Gastrocnemius medialis (tissue), 4 donors: ENCODE measurements at places on chromosomes 3 and 15. TPM values are rescaled to one million over a fixed set of nuclear protein-coding genes. Genes with fewer than 3 reads are reported as not detected.

- peak; percentile 49 for DNase-seq
Measured at GRCh38 chr15:70327856-70328678, 230.3 kb upstream of the TLE3 start.

GRCh38 chr3:13543253-13543652 lies 5.7 kb upstream of the FBLN2 start:
- DNase-seq: peak; percentile 81

- no peak for DNase-seq
Measured at GRCh38 chr3:13074006-13074375, 762 bp upstream of the IQSEC1 start.

- no peak for DNase-seq
Measured at GRCh38 chr3:103218146-103218545, 783.3 kb downstream of the ZPLD1 start.

- no peak for DNase-seq
Measured at GRCh38 chr3:63946753-63947152, 34.6 kb upstream of the SCAANT1 start.

DNA sequence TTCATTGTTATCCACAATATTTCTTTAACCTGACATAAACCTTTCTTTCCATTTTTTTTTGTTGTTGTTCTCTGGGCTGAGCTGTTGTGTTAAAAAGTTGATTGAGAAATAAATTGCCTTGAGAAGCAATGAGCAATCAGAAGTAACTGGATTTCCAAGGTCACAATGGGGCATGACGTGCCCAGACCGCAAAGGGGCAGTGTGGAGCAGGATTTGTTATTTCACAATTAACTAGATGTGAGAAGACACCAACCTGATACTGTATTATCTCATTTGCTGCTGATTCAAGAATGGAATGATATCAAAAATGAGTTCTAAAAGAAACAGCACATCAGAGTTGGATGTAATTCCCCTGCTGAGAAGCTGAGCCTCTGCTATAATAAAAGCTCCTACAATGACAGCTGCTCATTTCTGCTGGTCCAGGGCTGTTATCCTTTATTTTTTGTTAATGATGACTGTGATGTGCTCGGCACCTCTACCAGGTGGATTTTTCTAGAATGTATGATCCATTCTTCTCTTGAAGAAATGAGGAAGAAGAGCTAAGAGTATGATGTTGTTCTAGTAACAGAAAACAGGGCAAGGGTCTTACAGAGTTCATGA lies 28.1 kb downstream of the CPNE4 start:
- no peak for DNase-seq

- no peak for DNase-seq
Measured at GRCh38 chr15:67813104-67813634, 12.1 kb upstream of the SKOR1 start.

DNA sequence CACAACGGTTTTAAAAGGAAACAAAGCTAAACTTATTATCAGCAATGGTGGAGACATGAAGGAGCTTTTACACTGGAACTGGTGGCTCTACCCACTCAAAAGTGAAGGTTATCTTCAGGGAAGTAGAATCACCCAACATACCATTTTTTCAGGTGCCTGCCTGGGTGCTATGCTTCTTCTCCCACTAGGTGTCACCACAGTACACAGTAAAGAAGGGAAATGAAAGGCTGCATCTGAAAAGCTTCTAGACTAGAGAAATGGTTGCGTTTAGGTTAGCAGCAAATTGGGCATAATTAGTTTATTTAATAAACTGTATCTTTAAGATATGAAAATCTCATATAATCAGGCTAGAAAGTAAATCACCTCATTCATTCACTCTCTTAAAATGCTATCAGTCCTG lies 47.0 kb upstream of the SELENOK start:
- no peak for DNase-seq

DNA sequence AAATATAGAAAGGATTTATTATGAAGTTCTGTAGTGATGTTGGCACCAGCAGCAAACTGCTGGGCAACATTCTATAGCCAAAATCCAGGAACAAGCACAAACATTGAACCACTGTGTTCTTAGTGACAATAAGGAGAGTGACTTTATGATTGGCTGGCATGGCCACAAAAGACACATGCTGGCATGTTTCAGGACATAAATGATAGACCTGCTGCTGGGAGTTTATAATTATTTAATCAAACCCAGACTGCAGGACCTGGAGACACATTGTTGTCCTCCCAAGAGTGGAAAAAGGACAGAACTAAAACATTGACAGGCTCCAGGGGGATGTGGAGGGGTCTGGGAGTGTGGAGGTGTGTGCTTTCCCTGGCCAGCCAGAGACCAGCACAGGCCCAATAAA lies 255.3 kb upstream of the LRTM1 start:
- no peak for DNase-seq

DNA sequence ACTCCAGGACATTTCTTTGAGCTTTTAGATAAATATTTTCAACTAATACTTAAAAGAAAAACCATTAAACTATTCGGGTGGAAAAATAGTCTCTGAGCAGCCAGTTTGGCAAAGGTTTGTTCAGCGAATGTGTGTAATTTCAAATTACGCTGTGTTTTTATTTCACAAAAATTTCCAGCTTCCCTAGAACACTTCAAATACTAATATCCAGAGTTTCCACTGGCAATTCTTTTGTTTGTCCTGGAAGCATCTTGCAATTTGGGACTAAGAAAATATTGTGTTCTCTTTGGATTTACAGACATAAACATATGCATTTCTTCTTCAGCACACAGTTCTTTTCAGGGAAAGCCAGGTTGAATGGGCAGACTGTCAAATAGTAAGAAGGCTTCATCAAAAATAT lies 61.9 kb downstream of the MDFIC2 start:
- no peak for DNase-seq

DNA sequence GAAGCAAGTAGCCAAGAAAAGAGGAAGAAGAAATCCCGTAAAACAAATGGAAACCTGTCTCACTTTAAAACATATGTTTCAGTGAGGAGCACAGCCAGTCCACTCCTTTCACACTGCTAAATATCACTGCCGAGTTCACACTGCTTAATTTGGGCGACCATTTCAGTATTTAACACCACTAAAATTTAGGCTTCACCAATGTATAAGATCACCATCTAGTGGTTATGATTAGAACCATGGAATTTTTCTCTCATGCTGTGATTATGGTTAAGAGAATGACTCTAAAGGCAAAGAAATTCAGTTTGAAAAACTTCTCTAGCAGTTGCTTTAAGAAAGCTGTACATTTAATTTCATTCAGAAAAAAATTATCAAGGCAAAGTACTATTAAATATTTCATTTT lies 16.6 kb downstream of the SLC4A7 start:
- no peak for DNase-seq

DNA sequence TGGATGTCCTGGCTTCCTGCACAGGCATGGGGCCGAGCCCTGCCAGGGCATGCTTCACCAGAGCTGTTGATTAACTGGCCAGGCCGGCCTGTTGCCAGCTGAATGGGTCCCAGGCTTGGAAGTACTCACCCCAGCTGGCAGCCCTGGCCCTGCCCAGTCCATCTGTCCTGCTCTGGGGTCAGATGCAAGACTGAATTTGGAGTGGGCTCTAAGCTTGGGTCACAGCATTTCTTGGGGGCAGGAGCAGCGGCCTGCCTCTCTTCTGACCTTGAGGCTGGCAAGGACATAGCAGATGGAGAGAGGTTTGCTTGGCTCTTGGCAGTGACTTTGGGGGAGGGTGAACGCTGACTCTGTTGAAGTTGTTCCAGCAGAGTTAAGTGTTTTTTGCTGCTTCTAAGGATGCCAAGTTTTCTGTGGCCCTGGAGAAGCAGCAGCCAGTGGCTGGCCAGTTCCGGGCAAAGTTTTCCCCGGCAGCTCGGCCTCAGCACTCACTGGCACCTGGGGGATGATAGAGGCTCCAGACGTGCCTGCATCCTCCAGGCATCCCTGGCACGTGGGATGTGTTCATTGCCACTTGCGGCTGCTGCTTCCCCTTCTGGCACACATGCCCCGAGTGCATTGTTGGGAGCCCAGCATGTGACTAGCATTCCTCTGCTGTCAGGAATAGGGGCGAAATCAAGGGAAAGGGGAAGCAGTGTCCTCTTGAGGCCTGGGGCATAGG lies 22.9 kb downstream of the PDIA5 start:
- DNase-seq: peak; percentile 14

DNA sequence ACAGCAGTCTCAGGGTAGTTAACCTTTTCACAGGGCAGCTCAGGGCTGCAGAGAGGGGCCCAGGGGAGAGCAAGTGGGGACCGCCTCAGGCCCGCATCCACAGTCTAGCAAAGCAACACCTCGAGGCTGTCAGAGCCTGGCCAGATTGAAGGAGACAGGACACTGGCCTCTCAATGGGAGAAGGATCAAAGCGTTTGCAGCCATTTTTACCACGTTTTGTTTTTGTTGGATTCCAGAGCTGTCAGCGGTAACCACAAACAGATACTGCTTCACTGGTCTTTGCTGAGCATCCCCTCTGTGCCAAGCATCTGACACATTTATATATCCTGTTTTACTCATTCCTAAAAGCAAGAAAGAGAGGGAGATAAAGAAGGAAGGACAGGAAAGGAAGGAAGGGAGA lies 153.8 kb downstream of the SHQ1 start:
- no peak for DNase-seq

DNA sequence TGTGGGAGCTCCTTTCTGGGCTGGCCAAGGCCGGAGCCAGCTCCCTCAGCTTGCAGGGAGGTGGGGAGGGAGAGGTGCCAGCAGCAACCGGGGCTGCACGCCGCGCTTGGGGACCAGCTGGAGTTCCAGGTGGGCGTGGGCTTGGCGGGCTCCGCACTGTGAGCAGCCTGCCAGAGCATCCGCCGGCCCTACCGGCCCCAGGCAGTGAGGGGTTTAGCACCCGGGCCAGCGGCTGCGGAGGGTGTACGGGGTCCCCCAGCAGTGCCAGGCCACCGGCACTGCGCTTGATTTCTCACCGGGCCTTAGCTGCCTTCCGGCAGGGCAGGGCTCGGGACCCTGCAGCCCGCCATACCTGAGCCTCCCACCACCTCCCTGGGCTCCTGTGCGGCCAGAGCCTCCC lies 651.0 kb upstream of the ARPP21 start:
- DNase-seq: no peak

GRCh38 chr3:4138786-4139431 lies 164.3 kb upstream of the SETMAR start:
- DNase-seq: no peak

DNA sequence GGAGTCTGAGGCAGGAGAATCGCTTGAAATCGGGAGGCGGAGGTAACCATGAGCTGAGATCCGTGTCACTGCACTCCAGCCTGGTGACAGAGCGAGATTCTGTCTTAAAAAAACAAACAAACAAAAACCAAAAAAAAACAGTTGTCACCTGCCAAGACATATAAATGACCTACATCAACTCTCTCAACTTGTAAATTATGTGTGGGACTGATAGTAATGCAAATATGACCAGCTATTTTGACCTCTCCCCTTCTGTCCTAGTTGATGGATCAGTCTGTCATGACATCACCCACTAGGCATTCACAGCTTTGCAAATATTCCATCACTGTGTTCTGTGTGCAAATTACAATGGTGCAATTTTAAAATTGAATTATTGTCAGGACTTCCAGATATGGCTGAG lies 175.4 kb downstream of the EBLN2 start:
- DNase-seq: no peak

- no peak for DNase-seq
Measured at GRCh38 chr15:94042180-94042928, 189.0 kb upstream of the MCTP2 start.

DNA sequence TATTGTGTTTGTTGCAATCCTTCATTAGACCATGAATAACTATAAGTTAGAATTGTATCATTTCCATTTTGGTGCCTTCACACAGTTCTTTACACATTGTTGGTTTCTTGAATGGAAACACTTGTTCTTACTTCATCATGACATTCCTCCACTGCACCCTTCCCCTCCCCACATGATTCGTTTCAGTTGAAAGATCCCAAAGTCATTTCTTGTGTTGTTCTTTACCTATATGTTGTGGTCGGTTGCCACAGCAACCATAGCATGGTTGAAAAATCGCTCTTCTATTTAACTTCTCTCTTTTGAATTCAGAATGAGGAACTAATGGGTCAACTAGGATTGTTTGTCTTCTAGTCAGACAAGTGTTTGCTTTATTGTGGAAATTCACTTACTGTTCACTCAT lies 103.3 kb downstream of the IL1RAP start:
- DNase-seq: no peak

- no peak for DNase-seq
Measured at GRCh38 chr3:55434789-55435188, 52.3 kb downstream of the WNT5A start.

DNA sequence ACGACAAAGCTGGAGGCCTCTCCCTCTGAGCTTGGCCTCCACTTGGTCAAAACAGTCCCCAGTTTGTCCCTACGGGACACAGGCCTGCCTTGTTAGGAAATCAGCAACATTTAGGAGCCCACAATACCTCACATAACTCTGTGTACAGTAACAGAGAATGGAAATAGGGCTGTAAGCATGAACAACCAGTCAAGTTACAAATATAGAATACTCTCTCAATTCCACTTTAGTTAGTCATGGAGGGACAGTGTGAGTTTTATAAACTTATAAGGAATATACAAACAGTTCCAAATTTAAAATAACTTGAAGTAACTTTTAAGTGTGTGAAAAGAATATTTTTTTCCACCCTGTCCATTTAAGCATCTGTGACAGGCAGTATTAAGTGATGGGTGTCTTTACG lies 129.4 kb downstream of the PGPEP1L start:
- no peak for DNase-seq

DNA sequence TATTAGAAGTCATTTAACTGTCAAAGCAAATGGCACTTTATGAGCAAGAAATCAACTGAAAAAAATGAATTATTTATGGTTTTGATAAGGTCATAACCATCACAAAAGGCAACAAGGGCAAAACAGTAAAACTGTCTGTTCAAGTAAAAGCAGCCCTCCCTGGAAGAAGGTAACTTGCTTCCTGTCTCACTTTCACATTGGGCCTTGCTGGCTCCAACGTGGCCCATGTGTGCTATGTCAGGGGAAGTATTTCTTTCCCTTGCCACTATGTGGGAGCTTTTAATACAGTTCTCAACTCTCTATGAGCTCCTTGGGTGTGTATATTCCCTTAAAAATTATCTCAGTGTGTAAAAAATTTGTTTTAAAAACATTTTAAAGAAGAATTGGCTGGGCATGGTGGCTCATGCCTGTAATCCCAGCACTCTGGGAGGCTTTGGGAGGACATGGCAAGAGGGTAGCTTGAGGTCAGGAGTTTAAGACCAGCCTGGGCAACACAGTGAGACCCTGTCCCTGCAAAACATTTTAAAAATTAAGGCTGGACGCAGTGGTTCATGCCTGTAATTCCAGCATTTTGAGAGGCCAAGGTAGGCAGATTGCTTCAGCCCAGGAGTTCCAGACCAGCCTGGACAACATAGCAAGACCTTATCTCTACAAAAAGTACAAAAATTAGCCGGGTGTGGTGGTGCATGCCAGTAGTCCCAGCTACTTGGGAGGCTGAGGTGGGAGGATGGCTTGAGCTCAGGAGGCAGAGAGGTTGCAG lies 45.2 kb upstream of the TJP1 start:
- DNase-seq: no peak

Gene CYP1A1
- total RNA-seq: 0.71 TPM

Gene GPR62
- 0.51 TPM for total RNA-seq

Gene CPNE9
- not detected for total RNA-seq

Gene STRC
- total RNA-seq: 0.41 TPM

Gene LSM3
- total RNA-seq: 14.6 TPM

Gene SLC6A6
- 42.1 TPM for total RNA-seq

Gene TRH
- total RNA-seq: not detected

Gene WNT5A
- 2.0 TPM for total RNA-seq
